ENCODE measurements at places on chromosomes 7 and 10.

DNA sequence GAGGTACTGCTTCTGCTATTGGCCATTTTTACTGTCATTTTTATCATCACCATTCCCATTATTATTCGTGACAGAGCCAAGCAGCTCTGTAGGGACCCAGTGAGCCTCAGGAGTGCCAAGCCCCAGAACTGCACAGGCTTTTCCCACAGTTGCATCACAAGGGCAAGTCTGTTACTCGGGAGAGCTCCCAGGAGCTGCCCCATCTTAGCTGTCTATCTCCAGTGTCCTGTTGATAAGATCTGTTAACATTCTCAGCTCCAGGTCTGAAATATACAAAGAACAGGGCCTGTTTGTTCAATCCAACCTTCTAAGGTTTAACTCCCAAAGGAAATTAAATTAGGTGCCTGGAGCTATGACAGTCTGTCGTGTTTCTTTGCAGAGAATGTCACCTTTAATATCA lies 20.2 kb upstream of the TRIM8 start:
- DNase-seq, result no peak

GRCh38 chr10:85603151-85603940 lies 763.2 kb downstream of the GRID1 start:
- no peak for DNase-seq

DNA sequence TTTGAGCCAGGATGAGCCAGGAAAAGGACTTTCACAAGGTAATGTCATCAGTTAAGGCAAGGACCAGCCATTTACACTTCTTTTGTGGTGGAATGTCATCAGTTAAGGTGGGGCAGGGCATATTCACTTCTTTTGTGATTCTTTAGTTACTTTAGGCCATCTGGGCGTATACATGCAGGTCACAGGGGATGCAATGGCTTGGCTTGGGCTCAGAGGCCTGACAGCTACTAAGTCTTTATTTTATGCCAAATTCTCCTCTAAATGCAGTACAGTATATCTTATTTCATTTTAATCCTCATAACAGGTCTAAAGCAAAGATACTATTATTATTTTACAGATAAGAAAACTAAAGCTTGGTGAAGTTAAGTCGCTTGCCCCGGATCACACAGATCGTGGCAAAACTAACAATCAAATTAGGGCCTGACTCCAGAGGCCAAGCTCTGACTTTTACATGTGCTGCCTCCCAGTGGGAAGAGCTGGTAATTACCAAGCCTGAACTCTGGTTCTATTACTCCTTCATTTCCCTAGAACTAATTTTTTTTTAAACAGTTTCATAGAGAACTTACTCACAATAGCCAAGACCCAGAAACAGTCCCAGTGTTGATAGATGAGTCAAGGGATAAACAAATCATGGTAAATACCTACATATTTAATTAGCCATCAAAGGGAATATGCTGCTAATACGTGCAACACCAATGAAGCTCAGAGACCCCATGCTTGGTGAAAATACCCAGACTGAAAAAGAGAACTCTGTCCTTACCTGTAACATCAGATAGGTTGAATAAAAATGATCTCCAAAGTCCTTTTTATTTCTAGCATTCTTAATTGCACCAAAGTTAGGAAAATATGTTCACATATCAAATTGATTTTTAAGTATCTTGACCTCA lies 35.4 kb downstream of the C7orf25 start:
- no peak for DNase-seq

DNA sequence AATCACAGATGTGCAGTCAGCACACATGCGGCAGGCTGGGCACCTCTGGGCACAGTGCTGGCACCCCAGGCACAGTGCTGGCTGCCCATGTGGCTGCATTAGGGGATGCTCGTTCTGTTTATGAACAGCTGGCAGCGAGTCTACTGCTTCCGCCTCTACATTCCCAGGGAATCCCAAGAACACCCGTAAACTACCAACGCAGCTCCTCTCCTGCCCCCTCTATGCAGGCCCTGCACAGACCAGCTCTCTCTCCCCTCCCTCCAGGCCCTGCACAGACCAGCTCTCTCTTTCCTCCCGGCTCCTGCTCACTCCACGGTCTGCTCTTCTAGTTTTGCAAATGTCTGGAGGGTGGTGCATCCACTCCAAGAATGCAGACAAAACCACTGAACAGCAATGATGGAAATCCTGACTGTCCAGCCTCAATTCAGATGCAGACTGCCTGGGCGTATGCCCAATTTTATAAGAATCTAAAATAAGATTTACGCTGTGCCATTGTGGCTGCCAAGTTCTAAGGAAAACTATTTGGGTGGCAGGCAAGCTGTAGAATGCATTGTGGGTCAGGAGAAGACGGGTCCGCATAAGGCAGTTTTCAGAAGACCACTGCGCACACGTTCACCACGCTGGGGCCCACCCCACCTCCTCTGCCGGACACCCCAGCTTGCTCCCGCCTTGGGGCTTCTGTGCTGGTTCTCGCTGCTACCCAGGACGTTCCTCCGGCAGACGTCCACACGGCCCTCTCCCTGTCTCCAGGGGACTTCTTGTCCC lies 234.6 kb downstream of the ZMYND11 start:
- peak; percentile 80 for DNase-seq

- no peak for DNase-seq
Measured at GRCh38 chr10:6746782-6747181, 166.7 kb upstream of the PRKCQ start.

- DNase-seq, result no peak
Measured at GRCh38 chr10:124213471-124213870, 120.1 kb upstream of the CHST15 start.

- no peak for DNase-seq
Measured at GRCh38 chr7:66952343-66953043, 31.5 kb downstream of the TMEM248 start.

GRCh38 chr10:115860182-115861107 lies 412.6 kb downstream of the GFRA1 start:
- DNase-seq, result no peak

DNA sequence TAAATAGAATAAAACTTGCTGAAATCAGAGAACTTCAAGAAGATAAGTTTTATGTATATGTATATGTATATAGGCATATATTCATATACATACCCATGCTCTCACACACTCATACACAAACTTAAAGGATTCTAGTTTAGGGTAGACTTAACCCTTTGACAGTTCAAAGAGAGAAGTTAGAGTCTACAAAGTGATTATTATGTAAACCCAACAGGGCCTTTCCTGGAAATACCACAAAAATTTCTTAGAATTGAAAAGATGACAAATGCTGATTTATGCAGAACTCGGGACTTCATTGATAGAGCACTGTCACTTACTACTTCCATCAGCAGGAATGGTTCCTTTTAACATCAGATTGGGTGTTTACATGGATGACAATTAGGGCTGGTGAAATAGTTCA lies 763.5 kb downstream of the AUTS2 start:
- DNase-seq, result no peak

DNA sequence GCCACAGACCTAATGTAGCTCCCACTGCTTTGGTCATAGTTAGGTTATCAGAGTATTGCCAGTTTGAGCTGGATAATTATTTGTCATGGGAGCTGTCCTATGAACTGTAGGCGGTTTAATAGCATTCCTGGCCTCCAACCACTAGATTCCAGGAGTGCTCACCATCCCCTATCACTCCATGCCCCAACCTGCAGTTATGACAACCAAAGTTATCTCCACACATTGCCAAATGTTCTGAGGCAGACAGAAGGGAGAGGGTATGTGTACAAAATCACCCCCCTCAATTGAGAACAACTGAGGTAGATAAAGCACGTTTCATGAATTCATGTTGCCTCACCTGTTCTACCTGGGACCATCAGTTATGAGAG lies 119.0 kb upstream of the CACUL1 start:
- DNase-seq, result no peak

- no peak for DNase-seq
Measured at GRCh38 chr7:22645418-22646181, 81.4 kb upstream of the IL6 start.

DNA sequence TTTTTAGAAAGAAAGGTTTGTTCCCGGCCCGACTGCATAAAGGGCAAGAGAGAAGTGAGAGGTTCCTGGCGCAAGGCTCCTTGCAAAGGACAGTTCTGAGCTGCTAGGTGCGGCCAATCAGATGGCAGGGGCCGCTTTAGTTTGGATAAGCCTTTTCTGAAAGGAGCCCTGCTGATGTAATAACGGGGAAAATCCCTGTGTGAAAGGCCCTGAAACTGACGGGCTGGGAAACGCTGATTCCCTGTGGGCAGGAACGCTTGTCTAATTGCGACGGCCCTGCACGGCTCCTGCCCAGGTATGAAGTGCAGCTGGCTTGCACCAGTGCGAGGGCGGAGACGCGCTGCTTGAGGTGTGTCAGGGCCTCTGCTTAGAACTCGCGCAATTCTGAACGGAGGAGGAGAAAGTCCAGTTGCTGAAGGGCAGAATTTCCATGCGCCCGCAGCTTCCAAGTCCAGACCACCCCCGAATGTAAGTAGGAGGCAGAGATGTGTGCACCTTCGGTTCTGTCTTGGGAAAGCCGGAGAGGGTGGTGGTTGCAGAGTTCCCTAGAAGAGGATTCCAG lies 30.5 kb downstream of the TACC2 start:
- no peak for DNase-seq

DNA sequence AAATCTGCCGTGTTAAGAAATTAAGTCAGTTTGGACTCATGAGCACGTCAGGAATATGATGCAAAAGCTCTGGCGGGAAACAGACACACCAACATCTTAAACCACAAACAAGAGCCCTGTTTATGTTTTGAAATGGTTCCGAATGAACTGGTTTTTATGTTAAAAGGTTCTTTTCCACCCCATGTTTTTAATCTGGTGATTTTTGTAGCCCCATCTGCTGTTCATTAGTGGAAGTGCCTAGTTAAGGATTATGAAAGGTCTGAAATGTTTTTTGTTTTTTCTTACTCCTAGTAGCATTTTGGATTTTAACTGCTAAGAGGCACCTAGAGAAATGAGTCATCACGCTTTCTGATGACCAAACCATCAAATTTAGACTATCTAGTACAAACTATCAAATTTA lies 404.1 kb upstream of the MKI67 start:
- DNase-seq, result no peak

- no peak for DNase-seq
Measured at GRCh38 chr10:33655921-33656320, 321.5 kb upstream of the NRP1 start.

DNA sequence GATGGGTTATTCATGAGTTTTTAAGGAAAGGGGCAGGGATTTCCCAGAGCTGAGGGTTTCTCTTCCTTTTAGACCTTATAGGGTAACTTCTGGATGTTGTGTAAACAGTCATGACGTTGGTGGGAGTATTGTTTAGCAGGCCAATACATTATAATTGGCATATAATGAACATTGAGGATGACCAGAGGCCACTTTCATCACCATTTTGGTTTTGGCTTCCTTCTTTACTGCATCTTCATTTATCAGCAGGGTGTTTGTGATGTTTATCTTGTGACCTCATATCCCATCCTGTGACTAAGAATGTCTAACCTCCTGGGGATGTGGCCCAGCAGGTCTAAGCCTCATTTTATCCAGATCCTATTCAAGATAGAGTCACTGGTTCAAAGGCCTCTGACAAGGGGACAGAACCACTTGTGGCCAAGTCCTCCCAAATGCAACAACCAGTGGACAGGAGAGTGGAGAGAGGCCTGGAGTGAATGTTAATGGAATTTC lies 77.3 kb upstream of the RPA3 start:
- DNase-seq, result no peak

- DNase-seq, result no peak
Measured at GRCh38 chr10:101285519-101286070, 56.3 kb upstream of the LBX1 start.

- no peak for DNase-seq
Measured at GRCh38 chr10:74960670-74961069, 134.3 kb downstream of the KAT6B start.

- DNase-seq, result no peak
Measured at GRCh38 chr10:125629758-125630376, 53.1 kb downstream of the TEX36 start.

- no peak for DNase-seq
Measured at GRCh38 chr10:112778579-112778978, 171.5 kb upstream of the TCF7L2 start.

- DNase-seq, result no peak
Measured at GRCh38 chr10:100904917-100905316, 7.8 kb upstream of the SLF2 start.

GRCh38 chr7:23470330-23471105 lies at the start of gene IGF2BP3:
TSS of gene IGF2BP3 (minus strand) at chr7:23470491. CDS start at chr7:23470110, 381 bp downstream.
- peak; percentile 78 for DNase-seq

GRCh38 chr10:101511938-101512337 lies 76.1 kb downstream of the POLL start:
- DNase-seq, result no peak

DNA sequence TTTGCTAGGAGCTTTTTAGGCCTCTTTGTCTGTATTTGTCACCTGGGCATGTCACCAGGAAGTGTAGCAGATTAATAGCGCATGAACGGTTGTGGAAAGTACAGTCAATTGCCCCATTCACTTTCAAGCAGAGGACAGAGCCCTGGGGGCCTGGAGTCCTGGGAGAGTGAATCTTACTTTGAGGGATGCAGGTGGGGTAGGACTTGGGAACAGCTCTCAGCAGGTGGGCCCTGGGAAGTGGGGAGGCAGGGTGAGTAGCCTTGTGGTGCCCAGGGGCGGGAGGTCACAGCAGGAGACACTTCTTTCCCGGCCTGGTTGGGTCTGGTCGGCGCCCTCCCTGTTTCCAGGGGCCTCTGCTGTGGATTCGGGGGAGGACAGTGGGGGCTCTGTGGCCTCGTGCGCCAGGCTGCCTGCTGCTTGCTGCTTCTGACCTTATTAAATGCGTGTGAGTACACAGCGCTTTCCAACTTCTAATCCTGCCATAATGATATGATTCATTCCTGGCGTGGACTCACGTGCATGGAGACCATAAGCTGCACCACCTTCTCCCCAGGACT lies 51.6 kb upstream of the AQP1 start:
- no peak for DNase-seq

DNA sequence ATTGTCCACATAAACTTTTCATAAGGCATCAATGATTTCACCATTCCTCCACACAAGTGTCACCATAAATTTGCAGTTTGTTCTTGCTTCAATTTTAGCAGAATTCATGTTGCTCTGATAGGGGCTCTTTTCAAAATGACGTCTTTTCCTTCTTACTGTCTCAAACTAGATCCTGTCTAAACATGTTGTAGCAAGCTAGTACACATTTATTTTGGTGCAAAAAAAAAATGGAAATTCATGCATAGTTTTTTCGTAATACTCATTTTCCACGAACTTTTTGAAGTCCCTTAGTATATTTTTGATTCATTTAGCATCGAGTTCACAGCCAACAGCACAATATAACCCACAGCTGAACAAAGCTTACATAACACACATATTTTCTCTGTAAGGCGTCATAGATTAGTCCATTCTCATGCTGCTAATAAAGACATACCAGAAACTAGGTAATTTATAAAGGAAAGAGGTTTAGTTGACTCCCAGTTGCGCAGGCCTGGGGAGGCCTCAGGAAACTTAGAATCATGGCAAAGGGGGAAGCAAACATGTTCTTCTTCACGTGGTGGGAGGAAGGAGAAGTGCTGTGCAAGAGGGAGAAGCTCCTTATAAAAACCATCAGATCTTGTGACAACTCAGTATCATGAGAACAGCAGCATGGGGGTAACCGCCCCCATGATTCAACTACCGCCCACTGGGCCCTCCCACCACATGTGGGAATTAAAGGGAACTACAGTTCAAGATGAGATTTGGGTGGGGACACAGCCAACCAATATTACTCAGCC lies 301.5 kb downstream of the CCDC3 start:
- DNase-seq, result no peak

GRCh38 chr10:24215196-24215595 lies 6.3 kb downstream of the KIAA1217 start:
- DNase-seq, result no peak

All from amniotic stem cell (primary cell).